Gastrocnemius medialis (tissue), 4 donors: ENCODE measurements at places on chromosomes 6 and 20. TPM values are rescaled to one million over a fixed set of nuclear protein-coding genes. Genes with fewer than 3 reads are reported as not detected.
A peak's percentile ranks its signal among the peaks of the same experiment; 100 is the strongest.

RIPPLY2 gene
- total RNA-seq = not detected

DNA sequence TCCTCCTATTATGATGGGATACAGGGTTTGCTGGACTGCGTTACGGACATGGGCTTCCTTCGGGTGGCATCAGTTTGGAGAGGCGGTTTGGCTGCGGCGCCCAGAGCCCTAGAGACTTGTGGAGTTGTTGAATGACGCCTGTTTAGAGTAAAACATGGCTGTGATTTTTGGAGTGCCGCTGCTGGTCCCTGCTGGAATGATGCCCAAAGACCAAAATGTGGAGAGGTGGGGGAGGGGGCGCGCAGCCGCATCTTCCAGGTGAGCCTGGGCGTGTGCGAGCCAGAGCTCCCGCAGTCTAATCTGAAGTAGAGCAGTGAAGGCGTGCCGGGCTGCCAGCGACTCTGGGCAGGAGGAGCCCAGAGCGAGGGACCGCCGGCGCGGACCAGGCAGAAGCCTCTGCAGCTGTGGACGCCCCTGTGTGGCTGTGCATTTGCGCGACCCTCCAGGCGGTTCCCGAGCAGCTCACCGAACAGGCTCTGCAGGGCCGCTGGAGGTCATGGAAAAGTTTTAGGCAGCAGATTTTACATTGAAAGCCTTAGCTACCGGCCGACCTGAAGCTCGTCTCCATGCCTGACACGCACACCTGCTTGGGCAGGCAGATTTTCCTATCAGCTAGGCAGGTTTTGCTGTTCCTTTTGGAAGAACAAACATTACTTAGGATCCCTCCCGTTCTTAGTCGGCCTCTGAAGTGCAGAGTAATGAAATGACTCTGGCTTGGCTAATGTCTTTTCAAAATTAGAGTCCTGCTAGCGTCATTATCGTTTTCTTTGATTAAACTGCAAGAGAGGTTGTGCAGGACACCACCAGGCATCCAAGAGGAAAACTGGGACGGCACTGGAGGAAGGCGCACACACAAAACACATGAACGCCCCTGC lies 298.2 kb downstream of the PHACTR1 start:
- H3K4me3 ChIP-seq = peak overlapping the region; percentile 56
- H3K27ac ChIP-seq = peak overlapping the region; percentile 10
- peaks cover 27% of the 10 kb centered on the region for H3K27me3 ChIP-seq
- H3K4me1 ChIP-seq = peaks cover 7% of the 10 kb centered on the region

GRCh38 chr20:57835588-57836455 lies 126.0 kb upstream of the PMEPA1 start:
- H3K4me1 ChIP-seq = no peaks in the 10 kb centered on the region
- no peak for DNase-seq
- H3K27me3 ChIP-seq = no peaks in the 10 kb centered on the region
- H3K36me3 ChIP-seq = no peaks in the 10 kb centered on the region
- no peak overlapping the region for H3K27ac ChIP-seq
- H3K4me3 ChIP-seq = no peak overlapping the region

GRCh38 chr6:107813555-107814194 lies 10.4 kb downstream of the SCML4 start:
- H3K4me3 ChIP-seq = no peak overlapping the region
- no peak overlapping the region for H3K27ac ChIP-seq
- no peaks in the 10 kb centered on the region for H3K4me1 ChIP-seq
- H3K36me3 ChIP-seq = no peaks in the 10 kb centered on the region
